ENCODE measurements at places on chromosomes 6 and 20. TPM values are rescaled to one million over a fixed set of nuclear protein-coding genes. Genes with fewer than 3 reads are reported as not detected.

- no peak for DNase-seq
These were observed 177.9 kb downstream of the MBOAT1 start for GRCh38 chr6:20034408-20034769.

GRCh38 chr6:119243037-119243436 lies 106.5 kb downstream of the MAN1A1 start:
- DNase-seq: no peak

GRCh38 chr6:36306375-36306774 lies 30.3 kb downstream of the BNIP5 start:
- DNase-seq: no peak

- no peak for DNase-seq
These were observed 5.7 kb downstream of the CABLES2 start for GRCh38 chr20:62401331-62401779.

DNA sequence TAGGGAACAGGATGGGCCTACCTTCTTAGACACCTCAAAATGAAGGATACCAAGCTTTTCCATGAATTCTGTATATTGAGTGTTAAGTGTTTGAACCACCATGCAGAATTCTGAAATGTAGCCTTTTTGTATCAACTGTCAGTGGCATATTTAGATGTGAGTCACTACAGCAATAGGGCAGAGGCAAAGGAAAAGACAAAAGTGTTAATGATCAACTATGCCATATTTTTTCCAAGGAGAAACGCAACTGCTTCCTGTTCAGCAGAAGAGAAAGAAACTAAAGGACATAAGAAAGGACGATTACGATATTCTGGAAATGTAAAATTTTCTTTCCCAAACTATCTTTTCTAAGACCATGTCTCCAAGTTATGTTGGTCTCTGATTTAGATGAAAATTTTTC lies 104.6 kb upstream of the RSPO3 start:
- no peak for DNase-seq

DNA sequence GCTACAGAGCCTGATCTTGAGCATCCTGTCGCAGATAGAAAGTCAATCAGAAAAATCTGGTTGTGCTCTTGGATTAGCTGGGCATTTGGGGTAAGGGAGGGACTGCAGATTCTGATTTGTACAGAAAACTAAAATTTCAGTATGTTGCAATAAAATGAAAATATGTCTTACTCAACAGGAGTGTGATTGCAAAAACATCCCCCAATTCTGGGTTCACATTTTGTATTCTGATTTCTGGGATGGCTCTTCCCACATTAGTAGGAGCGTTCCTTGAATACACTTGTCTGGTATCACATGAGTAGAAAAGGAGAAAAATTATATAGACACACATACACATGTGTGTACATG lies 40.5 kb downstream of the PANK2 start:
- DNase-seq: no peak

GRCh38 chr20:20890751-20891150 lies 178.3 kb upstream of the RALGAPA2 start:
- no peak for DNase-seq

GRCh38 chr6:164345806-164346496 lies 931.4 kb downstream of the QKI start:
- no peak for DNase-seq

DNA sequence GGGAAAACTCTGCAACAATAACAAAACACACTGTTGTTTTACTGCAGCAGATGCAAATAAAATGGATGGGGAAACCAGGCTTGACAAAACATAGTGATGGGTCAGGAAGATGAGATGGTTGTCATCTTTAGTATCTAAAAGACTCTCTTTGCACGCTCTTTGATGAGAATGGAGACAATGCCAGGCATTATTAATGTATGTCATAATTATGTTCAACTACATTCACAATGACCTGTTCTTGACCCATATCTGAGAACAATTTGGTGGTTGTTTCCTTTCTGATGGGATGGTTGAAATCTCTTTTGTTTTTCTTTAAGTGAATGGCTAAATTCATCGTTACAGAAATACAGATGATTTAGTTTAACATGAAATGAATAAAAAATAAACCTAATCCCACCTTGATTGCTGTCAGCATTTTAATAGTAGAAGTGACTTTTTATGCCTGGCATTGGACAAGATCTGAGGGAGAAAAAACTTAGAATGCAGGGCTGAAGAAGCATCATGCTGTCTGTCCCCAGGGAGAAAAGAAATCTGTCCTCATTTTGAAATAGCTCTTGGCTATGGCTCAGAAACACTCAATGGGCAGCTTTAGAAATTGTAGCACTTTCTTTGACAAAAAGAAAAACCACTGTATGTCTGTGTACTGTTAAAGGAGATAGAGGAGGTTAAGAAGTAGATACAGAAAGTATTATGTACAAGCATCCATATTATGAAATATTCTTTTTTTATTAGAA lies 12.4 kb upstream of the GRIK2 start:
- DNase-seq: no peak

DNA sequence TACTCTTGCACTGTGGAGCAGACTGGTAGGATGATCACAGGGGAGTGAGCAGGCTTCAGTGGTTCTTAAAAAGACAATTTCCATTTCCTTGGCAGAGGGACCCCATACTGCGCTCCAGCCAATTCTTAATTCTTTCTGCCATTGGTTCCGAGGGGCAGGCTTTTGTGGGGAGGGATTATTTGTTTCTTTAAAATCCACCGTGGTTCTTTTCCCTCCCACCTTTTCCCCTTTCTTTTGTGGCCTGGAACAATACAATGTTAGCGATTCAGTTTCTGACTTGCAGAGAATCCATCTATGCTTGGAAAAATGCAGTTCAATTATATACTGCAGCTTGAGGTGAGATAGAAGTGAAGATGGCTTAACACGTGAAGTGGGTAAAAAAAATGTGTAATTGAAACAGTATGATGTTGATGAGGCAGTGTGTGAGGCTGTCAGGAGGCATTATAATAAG lies 379.0 kb upstream of the FLRT3 start:
- DNase-seq: no peak

DNA sequence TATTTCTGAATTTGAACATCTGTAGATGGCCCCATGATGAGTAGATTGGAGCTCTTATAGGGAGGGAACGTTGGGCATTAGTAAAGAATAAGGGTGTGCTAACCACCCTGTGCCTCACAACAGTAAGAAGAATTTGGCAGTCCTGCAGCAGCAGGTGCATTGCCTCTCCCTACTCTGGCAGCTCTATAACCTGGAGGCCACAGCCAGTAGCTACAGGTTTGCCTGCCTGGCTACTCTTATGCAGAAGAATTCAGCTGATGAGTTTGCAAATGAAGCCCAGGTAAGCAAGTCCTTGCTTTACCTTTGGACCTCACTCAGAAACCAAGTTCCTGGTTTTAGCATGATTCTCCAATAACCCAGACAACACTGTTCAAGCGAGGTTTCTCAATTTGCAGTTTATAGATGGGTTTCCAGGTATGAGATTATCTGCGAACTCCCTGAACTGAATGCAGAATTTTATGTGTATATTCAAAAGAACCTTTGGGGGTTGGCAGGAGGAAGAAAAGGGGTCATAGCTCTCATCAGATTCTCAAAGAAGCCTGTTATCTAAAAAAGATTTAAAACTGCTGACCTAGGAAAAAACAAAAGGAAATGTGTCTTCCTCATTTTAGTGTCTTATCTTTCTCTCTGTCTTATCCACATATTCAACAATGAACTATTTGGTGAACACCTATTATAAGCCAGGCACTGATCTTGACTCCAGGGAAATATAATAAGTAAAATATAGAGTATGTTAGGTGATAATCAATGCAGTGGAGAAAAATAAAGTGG lies 18.9 kb downstream of the TREML1 start:
- DNase-seq: no peak

DNA sequence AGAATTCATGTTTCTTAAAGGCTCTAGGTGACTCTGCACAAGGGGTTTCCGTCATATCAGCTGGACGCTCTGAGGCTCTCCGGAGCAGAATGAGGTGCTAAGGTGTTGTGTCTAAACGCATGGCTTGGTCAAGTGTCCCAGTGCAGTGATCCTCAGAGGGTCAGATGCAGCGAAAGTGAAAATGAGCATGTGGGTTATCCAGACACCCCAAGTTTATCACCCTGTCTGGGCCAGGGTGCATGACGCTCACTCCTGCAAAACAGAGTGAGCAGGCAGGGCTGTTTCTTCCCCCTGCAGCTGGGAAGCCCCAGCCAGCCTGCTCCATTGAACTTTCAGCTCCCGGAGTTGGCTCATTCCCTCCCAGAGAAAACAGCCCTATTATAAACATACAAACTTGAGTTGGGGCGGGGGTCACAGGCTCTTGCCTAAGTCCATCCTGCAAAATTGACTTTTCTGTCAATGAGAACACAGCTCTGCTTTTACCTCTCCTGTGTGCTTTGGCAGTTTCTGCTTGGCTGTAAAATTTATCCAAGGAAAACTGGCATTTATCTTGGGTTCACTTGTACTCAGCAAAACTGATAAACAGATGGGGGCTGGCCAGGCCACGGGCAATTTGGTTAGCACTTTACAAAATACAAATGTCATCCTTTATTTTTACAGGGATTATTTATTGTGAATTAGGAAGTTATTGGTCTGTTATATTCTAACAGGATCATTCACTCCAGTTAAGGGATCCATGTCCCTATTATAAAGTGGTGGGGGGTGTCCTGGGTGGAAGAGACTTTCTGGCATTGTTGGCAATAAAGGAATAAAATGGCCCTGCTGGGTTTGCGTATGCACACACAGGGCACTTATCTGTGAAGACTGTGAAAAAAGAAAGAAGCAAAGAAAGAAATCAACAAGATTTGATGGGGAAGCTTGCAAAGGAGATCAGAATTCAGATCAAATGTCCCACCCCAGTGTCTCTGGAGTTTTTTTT lies 154.9 kb downstream of the FOXA2 start:
- DNase-seq: no peak

- no peak for DNase-seq
These were observed 123.7 kb upstream of the EXOC2 start for GRCh38 chr6:816510-817084.

DNA sequence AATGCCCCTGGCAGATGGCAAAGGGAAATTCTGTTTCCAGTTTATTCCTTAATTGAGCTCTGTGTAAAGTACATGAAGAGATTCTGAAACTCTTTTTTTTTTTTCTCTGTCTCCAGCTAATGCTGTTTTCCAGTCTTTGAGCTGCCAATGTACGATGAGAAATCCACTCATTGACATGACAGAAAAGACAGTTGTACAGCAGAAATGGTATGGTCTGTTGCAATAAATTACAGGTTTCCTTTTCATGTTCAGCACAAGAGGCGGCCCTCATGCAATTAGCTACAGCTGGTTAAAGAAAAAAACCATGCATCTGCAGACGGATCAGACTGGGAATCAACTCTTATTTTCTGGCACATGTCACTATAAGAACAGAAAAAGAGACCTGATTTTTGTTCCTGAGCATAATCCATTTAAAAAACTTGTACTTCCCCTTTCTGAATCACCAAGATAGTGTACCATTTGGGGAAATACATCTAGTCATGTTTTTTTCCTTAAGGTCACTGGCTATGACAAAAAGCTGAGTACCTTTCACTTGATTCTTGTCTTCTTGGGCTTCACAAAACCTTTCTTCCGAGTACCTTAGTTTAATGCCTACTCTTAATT lies 289.8 kb upstream of the PREP start:
- DNase-seq: no peak

DNA sequence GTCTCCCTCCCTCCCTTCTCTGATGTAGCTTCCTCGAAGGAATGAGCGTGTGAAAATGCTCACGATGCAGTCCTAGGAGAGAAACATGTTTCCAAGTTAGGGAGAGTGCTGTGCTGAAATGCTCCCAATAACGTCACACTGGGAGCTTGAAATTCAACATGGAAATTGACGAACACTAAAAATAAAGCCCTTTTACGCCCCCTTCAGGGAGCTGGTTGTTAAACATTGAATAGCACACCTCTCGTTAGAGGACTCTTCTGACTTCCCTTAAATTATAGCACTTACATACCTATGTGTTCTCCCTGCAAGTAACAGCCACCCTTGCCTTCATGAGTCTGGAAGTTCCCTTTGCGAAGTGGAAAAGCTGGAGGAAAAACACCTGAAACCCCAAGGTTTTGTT lies 88.6 kb downstream of the BFSP1 start:
- DNase-seq: no peak

GRCh38 chr6:96104910-96105309 lies 89.1 kb downstream of the FUT9 start:
- no peak for DNase-seq

DNA sequence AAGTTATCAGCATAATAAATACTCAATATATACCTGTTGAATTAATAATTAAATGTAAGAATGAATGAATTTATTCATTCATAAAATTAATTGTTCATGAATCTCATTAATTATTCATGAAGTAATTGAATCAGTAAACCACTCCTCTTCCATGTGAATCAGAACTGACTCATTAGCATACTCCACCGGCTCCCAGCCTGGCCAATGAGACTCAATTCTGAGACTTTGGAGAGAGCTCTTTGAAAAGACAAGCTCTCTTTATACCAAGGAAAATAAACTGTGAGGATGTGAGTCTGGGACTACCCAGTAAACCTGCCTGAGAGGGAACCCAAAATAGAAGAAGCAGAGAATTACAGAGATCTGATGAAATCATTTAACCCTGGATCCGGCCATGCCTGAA lies 8.4 kb upstream of the SLC2A10 start:
- DNase-seq: no peak

GRCh38 chr6:129859524-129859923 lies 1.6 kb downstream of the TMEM244 start:
- DNase-seq: no peak

DNA sequence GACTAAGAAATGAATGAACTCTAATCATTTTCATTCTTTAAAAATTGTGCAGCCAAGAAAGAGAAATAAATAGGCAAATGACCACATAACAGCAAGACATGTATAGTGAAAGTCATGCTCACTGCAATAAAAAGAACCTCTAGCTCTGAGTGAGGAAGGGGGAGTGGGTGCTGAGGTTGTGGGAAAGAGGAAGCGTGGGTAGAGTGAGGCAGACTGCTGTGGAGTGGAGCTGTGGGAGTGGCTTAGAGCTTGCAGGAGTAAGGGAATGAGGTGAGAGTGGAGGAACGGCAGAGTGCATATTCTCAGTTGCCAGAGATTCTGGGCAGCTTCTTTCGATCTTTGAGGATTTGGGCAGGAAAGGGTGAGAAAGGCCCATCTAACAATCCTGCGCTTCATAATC lies 10.4 kb downstream of the DEFB129 start:
- no peak for DNase-seq

Gene FLRT3
- total RNA-seq: 29.3 TPM

Gene HMGN3
- total RNA-seq: 66.2 TPM

Gene HLA-DPA1
- total RNA-seq: 141 TPM

Gene TTI1
- total RNA-seq: 15.2 TPM

Gene ENPP4
- 22.0 TPM for total RNA-seq

Gene FUT9
- 0.27 TPM for total RNA-seq

Gene FOXS1
- total RNA-seq: 25.0 TPM

Gene GPR63
- total RNA-seq: 0.49 TPM
